Left renal cortex interstitium (tissue), 4 donors: ENCODE measurements at places on chromosomes 16 and 17. TPM values are rescaled to one million over a fixed set of nuclear protein-coding genes. Genes with fewer than 3 reads are reported as not detected.

Gene PCTP
- 34.6 TPM for polyA plus RNA-seq

Gene HES7
- not detected for polyA plus RNA-seq

- DNase-seq, result no peak
Observed at GRCh38 chr17:4247971-4248388, 15.8 kb downstream of the ANKFY1 start.

- no peak for DNase-seq
Observed at GRCh38 chr17:8574687-8575086, 55.8 kb downstream of the MYH10 start.

Gene ABI3
- polyA plus RNA-seq, result 5.1 TPM

Gene XPO6
- polyA plus RNA-seq, result 87.7 TPM

- no peak for DNase-seq
Observed at GRCh38 chr17:11331547-11332513, 90.8 kb downstream of the SHISA6 start.

DNA sequence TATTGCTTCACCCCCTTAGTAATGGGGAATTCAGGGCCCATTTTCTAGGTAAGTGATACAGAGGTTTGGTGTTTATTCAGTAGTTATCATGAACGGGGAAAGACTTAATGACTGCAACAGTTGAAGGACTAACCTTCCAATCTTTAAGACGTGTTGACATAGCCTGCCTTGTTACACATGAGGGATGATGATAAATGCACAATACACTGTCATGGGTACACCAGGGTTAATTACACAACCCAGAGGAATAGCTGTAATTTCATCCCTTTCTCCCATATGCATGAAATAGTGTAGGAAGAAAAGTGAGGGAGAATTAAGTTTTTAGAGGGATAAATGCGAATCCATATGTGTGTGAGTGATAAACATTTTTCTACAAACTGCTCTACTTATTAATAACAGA lies 10.7 kb downstream of the MYH4 start:
- no peak for DNase-seq

Gene C16orf96
- polyA plus RNA-seq, result 0.23 TPM

Gene PPP1R1B
- polyA plus RNA-seq, result 19.8 TPM

DNA sequence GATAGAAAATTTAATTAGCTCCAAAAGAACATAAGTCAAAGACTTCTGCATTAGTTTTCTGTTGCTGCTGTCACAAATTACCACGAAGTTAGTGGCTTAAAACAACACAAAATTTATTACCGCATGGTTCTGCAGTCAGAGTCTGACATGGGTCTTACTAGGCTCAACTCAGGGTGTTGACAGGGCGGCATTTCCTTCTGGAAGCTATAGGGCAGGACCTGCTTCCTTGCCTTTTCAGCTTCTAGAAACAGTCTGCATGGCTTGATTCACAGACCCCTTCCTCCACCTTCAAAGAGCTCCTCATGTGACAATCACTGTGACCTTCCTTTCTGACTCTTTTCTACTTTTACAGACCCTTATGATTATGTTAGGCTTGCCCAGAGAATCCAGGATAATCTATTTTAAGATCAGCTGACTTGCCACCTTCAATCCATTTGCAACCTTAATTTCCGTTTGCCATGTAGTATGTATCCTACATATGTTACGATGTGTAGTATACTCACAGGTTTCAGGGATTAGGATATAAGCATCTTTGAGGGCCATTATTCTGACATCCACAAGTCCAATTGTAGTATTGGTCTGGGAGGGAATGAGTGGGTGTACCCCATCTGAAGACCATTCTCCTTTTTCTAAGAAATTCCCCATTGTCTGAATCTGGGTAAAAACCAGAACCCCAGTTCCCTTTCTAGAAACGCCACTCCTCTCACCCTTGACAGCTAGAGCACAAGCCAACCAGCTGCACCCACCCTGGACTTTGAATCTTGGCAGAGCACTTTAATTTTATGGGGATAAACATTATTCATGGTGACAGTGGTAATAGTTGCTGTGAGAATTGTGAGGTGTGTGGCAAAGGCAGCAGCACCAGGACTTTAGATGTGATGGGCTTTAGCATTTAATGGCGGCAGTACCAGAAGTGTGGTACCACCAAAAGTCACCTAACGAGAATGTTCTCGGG lies 265.5 kb downstream of the KCNJ2 start:
- no peak for DNase-seq

DNA sequence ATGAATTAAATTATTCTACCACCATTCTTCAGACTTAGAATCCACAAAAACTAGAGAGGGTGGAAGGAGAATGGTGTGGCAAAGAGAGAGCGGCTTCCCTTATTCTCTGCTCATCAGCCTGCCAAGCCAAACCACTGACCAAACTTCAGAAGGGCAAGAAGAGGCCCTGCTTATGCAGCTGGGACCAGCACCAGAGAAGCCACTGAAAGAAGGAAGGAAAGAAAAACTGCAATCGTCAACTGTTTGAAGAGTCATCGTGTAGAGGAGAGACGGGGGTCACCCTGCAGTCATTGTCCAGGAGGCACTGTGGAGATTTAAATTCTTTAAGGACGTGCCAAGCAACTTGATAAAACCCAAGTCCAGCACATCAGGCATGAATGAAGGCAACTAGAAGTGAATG lies 15.6 kb downstream of the PMP22 start:
- no peak for DNase-seq

DNA sequence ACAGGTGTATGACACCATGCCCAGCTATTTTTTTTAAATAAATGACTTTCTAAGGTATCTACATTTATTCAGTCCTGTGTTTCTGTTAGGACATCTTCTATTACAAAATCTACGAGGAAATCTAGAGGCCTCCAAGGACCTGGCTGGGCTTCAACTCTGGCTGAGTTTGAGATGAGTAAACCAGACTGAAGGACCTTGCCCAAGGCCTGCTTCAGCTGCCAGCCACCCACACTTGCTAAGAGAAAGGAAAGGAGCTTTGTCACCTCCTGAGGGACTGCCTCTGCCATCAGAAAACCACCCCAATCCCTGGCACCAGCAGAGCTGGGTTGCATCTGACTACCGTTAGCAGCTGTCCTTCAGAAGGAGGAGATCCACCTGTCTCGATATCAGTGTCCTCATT lies 1.3 kb upstream of the MYO1D start:
- DNase-seq, result no peak

- no peak for DNase-seq
Observed at GRCh38 chr17:29196769-29197515, 16.7 kb upstream of the MYO18A start.

Gene OR3A3
- 0.17 TPM for polyA plus RNA-seq

DNA sequence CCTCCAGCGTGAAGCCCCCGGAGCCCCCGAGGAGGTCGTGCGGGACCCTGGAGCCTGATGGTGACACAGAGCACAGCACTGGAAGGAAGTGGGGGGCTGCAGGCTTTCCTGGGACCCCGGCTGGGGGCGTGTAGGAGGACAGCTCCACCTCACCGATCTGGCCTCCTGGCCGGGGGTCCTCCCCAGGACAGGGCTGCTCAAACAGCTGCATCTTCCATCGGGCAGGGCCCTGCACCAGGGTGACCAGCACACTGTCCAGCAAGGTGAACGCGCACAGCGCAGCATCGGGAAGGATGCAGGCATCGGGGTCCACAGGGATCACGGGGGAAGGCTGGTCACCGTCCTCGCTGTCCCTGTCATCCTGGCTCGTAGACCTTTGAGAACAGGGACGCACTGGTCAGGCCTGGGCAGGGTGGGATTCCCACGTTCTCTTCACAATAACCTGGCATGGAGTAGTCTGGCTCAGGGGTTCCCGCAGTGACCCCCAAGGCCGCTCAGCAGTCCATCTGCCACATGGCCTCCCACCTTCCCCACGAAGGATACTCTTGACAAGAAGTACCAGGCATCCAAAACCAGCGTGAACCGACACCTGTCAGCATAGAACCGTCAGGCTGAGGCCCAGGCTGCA lies 1.2 kb downstream of the FAAP100 start:
- DNase-seq, result no peak

Gene DOC2A
- polyA plus RNA-seq, result 1.4 TPM

GRCh38 chr17:40801157-40801556 lies 1.4 kb upstream of the KRT28 start:
- no peak for DNase-seq

DNA sequence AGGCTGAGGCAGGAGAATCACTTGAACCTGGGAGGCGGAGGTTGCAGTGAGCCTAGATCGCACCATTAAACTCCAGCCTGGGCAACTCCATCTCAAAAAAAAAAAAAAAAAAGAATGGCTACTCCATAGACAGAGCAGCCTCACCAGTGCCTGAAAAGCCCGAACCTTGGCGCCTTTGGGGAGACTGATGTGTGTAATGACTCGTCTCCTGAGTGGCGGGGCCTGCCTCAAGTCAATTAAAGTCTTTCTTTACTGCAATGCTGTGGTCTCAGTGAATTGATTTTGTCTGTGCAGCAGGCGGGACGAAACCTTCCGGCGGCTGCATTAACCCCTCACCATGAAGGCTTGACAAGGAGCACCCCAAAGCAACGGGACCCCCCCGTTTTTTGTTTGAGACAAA lies 3.5 kb upstream of the UQCC4 start:
- no peak for DNase-seq

DNA sequence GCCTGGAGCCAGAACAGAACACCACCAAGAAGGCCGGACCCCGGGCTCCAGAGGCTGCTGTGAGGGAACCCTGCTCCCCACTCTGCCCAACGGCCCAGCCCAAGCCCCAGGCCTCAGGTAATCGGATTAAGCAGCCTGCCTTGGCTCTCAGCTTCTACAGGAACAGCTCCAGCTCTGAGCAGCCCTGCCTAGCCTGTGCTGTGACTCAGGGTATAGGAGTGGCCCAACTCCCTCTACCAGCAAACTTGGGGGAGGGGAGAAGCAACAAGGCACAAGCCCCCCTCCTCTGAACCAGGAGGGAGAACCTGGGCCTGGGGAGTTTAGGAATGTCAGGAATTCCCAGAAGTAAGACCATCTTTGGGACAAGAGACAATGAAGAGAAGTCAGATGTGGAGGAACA lies 849 bp upstream of the SOX15 start:
- DNase-seq, result no peak

Gene ZPBP2
- polyA plus RNA-seq, result not detected

GRCh38 chr17:73478768-73479424 lies 165.3 kb downstream of the SDK2 start:
- no peak for DNase-seq

Gene SLC25A39
- polyA plus RNA-seq, result 102 TPM

DNA sequence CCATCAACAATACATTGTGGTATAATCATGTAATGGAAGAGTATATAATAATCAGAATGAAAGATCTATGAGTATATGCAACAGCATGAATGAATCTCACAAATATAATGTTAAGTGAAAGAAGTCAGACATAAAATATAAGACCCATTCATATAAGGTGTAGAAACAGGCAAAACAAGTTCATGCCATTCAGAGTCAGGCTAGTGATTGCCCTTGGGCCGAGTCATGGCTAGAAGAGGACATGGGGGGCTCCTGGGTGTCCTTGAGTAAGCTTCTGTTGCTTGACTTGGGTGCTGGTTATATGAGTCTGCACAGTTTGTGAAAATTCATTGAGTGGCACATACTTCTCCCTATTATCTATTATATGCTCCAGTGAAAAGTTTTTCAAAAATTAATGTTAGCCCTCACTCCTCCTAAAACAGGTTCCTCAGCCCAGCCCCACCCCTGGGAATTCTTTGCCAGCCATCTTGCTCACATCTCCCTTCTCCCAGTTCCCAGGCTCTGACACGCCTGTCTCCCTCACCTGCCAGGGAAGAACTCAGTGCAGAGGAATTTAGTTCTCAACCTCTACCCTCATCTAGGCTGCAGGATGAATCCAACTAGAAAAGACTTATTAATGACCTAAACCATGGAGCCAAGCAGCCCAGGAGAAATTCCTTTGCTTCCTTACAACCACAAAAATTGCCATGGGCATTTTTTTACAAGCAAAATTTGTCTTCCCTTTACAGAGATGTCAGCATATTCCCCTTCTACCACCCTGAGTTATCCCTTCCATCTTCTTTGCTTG lies 52.4 kb upstream of the NFAT5 start:
- DNase-seq, result no peak

Gene INCA1
- 9.9 TPM for polyA plus RNA-seq
